Esophagus mucosa (tissue), 1 donor: ENCODE measurements at places on chromosomes 16 and 17. TPM values are rescaled to one million over a fixed set of nuclear protein-coding genes. Genes with fewer than 3 reads are reported as not detected.
A peak's percentile ranks its signal among the peaks of the same experiment; 100 is the strongest.

CACNG5 gene
- total RNA-seq = not detected

KRT27 gene
- not detected for total RNA-seq

DNA sequence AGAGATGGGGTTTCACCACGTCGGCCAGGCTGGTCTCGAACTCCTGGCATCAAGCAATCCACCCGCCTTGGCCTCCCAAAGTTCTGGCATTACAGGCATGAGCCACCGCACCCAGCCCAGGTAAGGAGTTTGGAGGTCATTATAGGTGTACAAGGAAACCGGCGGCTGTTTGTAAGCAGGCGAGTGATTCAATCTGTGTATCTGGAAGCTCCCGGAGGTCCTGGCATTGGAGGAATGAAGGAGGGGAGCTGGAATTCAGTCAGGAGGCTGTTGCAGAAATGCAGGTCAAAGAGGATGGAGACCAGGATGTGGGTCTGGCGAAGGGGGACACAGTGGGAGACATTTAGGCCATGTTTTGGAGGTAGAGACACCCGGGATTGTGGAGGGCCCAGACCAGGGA, 18.8 kb downstream of the CDC42EP4 start:
- no peak for ATAC-seq

GRCh38 chr16:2915196-2915929, 3.6 kb downstream of the FLYWCH1 start:
- peak; percentile 7 for ATAC-seq
